ENCODE measurements at places on chromosomes 1 and 21.

DNA sequence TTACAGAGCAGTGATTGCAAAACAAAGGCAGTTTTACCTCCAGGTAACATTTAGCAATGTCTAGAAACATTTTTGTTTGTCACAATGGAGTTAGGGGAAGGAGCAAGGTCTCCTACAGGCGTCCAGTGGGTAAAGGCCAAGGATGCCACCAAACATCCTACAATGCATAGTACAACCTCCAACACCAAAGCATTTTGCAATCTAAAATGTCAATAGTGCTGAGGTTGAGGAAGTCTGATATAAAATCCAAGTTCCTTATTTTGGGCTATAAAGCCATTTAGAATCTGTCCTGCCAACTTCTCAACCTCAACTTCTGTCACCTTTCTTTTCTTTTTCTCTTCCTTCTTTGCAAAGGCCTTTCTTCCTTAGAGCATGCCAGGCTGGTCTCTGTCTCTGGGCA, 111.2 kb downstream of the FASLG start:
- DNase-seq: no peak

DNA sequence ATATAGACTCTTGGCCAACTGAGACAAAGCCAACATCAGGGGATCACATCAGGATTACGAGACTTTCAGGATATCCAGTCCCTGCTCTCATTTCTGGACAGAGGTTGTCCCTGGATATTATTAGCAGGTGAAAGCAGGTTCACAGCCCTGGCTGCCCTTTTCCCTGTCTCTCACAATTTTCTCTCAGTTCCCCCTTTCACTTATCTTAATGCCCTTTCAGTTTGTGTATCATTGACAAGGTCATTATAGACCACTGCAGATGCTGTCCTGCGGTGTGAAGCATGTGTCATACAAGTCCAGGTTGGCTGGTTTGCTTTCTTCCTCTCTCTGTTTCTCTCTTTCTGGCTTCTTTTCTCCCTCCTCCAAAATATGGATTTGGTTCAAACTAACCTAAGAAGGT, 2.1 kb upstream of the KLHDC9 start:
- no peak for DNase-seq

GRCh38 chr1:62687421-62687902, 724 bp downstream of the DOCK7 start:
- DNase-seq: no peak

DNA sequence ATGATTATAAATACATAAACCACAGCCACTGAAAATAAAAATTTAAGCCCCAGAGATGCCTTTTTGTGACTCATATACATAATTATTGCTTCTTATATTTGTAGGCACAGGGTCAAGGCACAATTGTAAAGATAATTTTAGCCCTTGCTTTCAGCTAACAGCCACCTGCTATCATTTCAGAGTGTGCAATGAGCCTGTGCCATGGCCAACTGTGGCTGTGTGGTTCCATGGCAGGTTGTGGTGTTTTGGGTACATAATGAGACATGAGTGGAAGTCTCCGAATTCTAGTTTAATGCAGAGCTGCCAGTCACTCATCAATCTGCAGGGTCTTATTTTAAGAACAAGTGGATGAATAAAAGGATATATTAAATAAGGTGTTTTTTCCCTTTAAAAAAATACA, 346.9 kb upstream of the SNX7 start:
- DNase-seq: no peak

DNA sequence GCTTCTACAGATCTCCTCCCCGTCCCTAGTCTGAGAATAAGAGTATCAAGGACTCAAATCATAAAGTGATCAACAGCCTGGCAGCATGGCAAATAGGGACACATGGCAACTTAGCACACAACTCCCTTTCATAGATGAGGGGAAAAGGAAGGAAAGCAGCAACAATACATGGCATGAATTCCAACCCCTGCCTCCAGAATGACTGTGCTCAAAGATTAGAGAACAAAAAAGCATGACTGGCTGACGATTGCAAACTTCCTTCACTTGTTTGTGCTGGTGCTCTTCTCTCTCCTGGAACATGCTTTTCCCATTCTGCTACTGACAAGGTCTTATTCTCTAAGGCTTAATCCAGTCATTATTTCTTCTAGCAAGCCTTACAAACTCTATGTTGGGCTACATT, 11.5 kb downstream of the KTI12 start:
- DNase-seq: no peak

GRCh38 chr1:151293093-151293492, 11.0 kb downstream of the ZNF687 start:
- DNase-seq: no peak

DNA sequence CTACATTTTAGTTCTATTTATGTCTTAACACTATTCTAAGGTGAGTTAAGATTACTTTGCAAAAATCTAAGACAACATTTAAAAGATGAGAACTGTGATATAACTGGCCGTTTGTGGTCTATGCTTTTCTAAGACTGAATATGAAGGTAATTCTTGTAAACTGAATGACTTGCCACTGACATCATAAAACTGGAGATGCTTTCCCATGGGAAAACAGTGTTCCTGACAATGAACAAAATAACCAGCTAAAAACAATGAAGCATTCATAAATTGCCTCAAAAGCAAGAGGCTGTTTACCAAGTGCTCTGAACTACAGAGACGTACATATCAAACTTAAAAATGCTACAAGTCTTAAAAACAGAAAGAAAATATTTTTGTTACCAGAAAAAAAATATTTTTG, 54.7 kb downstream of the APP start:
- DNase-seq: no peak

DNA sequence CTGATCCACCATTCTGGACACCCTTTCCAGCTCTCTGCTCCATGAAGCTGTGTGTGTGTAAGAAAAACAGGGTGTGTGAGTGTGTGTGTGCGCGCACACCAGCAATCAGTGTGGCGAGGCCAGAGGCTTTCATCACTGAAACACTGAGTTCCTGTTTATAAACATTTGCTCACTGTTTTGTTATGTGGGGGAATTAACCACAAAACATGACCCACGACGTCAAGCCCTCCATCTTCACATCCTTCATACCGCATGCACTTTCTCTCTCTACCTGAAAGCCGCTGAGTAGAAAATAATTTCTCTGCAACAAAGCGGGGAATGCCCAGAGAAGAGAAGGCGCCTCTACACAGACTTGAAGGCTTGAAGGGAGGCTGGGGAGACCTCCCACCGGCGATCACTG, 148.9 kb upstream of the IRF2BP2 start:
- no peak for DNase-seq

DNA sequence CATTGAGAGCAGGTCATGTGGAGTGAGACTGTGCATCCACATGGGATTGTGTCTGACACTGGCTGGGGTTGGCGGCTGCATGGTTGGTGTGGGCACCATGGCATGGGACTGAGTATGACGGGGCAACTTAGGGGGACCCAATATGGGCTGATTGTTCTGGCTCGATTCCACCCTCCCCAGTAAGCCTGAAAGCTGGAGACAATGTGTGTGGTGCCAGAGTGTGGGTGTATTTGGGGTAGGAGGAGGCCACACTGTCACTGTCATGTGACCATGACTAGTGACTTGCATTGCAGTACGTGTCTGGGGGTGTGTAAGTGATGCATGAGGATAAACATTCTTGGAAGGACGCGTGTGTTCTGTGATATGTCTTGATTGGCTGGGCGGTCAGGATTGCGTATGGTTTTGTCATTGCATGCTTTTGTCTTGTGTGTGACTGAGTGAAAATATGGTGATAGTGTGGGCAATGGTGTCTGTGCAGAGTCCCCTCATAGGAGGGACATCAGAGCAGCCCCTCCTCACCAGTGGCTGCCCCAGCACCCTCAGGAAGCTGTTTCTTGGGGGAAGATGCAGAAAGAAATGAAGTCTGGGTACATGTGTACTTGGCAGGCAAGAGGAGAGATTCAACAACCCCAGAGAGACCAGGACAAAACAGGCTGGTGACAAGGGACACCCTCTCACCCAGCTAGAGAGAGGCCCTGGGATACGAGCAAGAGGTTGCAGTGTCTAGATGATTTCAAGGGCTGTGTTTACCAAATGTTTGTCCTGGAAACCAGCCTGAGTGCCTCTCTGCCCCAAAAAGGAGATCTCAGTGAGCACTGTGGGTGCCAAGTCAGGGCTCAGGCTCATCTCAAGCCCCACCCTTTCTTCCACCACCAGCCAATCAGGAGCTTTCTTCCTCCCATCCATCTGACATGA, 36.3 kb downstream of the SDC3 start:
- DNase-seq: no peak

GRCh38 chr1:224368409-224368808, 11.7 kb downstream of the CNIH4 start:
- no peak for DNase-seq

GRCh38 chr1:223143537-223144248, 645 bp upstream of the TLR5 start:
- DNase-seq: no peak

DNA sequence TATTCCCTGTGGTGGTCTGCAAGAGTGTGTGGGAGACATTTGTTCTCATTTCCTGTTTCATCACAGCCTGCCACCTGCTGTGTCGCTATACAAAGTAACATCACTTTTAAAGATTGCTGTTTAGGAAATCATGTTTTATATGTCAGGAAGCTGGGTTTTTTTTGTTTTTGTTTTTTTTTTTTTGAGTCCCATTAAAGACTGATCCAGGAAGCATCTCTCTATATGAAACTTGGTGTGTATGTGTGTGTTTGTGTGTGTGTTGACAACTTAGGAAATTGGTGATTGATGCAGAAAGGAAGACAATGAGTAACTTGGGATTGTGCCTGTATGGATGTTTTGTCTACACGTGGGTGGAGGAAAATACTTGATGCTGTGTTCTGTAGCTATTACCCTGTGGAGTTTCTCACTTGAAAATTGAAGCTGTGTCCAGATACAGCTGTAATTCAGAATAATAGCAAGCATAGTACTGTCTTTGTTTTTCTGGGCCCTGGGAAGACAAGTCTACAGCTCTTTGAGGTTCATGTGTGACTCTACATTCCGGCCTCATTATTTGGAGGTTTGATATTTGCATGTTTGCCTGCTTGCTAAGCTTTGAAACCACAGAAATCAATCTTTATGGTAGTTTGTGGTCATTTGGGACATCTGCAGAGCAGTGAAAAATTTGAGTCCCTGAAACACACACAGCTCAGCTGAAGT, 47.9 kb downstream of the LAMC1 start:
- no peak for DNase-seq

DNA sequence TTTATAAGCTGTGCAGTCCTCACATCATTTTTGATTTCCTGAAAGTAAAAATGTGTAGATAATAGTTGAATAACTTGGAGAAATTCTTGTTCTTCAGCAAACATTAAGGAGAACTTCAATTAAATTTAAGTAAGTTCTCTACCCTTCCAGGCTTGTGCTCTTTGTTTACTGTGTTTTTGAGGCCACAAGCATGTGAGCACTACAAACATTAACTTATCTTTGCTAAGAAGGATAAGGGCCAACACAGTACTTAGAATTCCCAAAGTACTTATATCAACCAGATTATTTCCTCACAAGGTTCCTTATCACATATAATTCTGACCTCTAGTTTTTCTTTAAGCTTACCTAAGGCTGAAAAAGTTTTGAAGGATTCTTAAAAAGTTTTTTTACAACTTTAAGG, 24.7 kb upstream of the RWDD3 start:
- no peak for DNase-seq

- DNase-seq: no peak
These were observed 15.1 kb upstream of the IL22RA1 start for GRCh38 chr1:24157918-24158481.

DNA sequence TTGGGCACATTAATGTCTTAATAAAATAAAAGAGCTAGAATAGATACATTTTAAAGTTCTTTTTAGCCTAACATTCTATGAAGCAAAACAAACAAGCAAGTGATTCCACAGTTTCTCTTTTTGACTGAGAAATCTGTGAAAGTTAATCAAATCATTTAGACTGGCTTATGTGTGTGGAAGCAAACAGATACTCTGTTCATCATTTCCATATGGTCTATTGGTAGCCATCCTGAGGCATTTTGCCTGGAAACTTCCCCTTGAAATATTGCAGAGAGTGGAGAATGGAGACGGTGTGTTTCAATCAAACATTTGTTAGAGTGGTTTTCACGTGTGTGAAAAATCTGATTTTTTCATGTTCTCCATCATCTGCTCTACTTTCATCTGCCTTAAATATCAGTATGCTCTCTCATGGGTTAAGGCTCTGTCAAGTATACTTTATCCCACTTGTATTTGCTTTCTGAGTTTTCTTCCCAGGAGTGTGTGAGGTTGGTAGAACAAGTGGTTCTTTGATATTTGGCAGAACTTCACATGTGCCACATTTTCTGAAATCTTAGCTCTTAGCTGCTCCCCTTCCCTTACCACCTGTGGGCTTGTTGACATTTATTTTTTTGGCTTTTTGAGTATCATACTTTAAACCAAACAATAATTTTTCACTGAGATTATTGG, 139.1 kb upstream of the PTGFR start:
- DNase-seq: no peak

DNA sequence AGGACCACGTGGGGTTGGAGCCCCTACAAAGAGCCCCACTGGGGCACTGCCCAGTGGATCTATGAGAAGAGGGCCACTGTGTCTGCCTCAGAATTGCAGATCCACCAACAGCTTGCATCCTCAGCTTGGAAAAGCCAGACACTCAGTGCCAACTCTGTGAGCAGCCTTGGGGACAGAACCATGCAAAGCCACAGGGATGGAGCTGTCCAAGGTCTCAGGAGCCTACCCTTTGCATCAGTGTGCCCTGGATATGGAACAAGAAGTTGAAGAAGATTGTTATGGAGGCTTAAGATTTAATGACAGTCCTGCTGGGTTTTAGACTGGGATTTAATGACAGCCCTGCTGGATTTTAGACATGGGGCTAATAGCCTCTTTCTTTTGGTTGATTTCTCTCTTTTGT, 1670.9 kb downstream of the PLA2G4A start:
- DNase-seq: no peak

DNA sequence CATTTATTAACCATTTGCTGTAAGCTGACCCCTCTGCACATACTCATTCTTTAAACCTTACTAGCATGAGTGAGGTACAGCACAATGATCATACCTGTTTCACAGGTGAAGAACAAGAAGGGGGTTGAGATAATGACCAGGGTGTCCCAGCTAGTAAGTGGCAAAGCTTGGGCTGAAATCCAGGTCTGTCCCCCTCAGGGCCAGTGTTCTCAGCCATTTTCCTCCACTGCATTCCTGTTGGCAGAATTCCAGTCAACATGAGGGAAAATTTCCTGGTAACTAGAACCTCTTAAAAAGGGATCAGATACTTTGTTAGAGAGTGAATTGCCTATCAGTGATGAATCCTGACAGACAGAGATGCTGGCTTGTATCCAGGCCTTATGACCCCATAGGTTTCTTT, 48.1 kb downstream of the SPATA46 start:
- DNase-seq: no peak

DNA sequence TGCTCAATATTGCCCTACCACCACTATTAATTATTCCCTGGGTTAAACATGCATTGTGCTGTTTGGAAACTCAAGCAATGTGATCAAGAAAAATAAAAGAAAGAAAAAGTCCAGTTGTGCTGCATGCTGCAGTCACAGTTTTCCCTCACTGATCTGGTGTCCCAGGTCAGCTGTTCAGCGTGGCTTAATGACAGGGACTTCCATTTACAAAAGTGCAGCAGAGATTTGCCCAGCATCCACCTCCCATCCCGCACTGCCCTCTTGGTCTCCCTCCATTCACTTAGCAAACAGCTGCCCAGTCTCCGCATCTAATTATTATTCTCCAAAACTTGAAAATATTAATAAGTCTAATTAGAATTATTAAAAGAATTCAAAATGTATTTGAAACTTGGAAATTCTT, 2.0 kb upstream of the OR2T4 start:
- DNase-seq: no peak

- DNase-seq: no peak
These were observed 366.9 kb downstream of the TGFB2 start for GRCh38 chr1:218711884-218712674.

- no peak for DNase-seq
These were observed 32.1 kb upstream of the RUNX3 start for GRCh38 chr1:24961961-24962861.

GRCh38 chr21:35204850-35205541, 155.9 kb upstream of the RUNX1 start:
- DNase-seq: no peak

Data from esophagus squamous epithelium (tissue), 5 donors.